ENCODE measurements at places on chromosomes 11 and 22.

DNA sequence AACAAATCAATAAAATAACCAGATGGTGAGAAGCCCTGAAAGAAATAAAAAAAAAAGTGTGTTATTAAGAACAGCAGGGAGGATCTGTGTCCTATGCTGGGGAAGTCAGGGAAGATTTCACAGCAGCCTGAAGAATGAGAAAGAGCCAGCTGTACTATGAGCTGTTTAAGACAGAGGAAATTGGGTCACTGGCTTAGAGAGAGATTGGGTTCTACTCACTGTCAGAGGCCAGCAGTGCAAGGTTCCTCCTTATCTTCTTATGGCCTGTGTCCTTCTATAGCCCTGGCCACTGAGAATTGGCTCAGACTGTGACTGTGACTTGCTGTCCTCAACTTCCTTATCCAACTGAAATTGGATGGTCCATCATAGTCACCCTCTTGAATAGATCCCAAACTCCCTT is 54.8 kb upstream of the FDX1 start:
- DNase-seq = no peak

DNA sequence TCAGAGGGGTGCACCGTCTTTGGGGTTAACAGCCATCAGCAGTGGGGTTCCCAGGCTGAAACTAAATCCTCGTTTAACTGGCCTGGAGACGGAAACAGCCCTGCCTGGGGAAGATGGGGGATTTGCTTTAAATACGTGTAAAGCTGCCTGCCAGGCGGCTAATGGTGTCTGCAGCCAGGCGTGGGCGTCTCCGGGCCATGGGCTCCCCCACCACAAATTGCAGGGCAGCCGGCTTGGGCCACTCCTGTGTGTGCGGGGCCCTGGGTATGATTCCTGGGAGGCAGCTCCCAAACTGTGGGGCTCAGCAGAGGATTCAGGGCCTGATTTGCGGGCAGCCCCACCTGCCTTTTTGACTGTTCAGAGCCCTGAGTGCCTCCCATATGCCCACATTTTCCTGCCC is 110.5 kb downstream of the KCNQ1 start:
- DNase-seq = no peak

- no peak for DNase-seq
Observed at GRCh38 chr11:76763573-76764346, 19.4 kb upstream of the TSKU start.

DNA sequence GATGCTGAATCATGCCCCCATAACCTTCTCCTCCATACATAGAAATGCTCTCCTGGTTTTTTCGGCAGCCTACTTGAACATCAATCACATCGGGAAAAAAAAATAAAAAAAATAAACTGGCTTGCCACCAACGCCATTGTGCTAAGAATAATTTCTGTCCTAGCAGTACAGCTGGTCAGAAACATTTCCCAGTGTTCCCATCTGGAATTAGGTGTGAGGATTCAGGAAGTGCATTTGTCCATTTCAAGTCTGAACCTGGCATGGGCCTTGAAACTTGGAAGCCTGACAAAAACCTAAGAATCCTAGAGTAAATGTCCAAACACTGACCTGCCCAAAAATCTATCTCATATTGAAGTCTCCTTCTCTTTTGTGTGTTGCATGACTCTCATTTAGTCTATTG is 16.6 kb upstream of the NAV2 start:
- DNase-seq = no peak

GRCh38 chr11:102413497-102413896 is 39.1 kb downstream of the TMEM123 start:
- no peak for DNase-seq

DNA sequence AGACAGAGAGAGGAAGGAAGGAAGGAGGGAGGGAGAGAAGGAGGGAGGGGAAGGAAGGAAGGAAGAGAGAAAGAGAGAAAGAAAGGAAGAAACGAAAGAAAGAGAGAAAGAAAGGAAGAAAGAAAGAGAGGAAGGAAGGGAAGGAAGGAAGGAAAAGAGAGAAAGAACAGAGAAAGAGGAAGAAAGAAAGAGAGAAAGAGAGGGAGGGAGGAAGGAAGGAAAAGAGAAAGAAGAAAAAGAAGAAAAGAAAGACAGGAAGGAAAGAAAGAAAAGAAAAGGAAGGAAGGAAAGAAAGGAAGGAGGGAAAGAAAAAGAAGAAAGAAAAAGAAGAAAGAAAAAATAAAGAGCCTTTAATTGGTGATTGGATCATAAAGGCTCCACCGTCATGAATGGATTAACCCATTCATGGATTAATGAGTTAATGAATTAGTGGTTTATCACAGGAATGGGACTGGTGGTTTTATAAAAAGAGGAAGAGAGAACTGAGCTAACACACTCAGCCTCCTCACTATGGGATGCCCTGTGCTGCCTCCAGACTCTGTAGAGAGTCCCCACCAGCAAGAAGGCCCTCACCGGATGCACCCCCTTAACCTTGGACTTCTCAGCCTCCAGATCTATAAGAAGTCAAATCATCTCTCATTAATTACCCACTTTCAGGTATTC is 9.0 kb upstream of the PLAAT2 start:
- DNase-seq = no peak

All from stimulated activated CD4-positive, alpha-beta T cell treated with anti-CD3 and anti-CD28 coated beads, Interleukin-4, amount 100 ng/mL, for 48 hours (primary cell).